ENCODE measurements at places on chromosomes 3 and 15.

GRCh38 chr3:57393977-57394376 is 101.5 kb upstream of the ASB14 start:
- no peak for DNase-seq

DNA sequence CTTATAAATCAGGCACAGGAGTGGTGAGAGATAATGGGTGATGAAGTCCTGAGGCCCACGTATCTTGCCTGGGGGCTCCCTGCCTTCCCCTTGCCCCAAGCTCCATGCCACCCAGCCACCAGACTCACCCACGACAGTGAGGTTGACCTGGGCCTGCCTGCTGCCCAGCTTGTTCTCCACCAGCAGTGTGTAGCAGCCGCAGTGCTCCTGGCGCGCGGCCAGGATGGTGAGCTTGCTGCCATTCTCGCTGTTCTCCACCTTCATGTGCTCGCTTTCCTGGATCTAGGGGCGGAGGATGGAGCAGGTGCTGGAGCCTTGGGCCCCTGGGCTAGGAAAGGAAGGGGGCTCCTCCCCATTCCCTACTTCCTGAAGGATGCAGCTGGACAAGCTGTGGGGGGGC is 79.1 kb upstream of the HACD2 start:
- no peak for DNase-seq

GRCh38 chr3:48716508-48716981 is 476 bp downstream of the IP6K2 start:
- DNase-seq, result no peak

DNA sequence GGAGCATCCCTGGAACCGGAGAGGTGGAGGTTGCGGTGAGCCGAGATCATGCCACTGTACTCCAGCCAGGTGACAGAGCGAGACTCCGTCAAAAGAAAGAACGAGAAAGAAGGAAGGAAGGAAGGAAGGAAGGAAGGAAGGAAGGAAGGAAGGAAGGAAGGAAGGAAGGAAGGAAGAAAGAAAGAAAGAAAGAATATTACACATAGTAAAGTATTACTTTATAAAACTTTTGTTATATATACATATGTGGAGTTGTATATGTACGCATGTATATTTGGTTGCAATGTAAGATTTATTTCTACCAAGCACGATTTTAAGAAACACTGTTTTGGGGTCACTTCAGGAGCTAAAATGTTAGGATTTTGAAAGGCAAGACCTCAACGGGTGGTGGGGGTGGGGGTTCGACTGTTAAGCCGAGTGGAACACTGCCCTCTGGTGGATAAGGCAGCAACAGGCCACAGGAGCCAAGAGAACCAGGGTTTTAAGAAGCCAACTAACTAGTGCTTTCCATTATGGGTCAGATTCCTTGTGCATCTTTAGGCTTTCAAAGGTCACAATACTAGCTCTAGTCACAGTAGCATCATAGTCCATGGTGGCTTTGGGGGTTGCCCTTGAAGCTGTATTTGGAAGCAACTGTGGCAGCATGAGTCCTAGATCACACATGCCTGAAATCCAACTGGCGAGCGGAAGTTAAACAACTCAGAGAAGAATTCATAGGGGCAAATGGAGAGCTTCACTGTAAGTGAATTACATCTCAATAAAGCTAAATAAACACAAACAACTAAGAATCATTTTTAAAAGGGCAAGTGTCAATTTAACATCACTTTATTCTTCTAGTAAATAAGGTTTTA is 22.5 kb downstream of the GLB1 start:
- DNase-seq, result no peak

- DNase-seq, result no peak
These were observed 209.9 kb downstream of the ITPR1 start for GRCh38 chr3:4703054-4703480.

DNA sequence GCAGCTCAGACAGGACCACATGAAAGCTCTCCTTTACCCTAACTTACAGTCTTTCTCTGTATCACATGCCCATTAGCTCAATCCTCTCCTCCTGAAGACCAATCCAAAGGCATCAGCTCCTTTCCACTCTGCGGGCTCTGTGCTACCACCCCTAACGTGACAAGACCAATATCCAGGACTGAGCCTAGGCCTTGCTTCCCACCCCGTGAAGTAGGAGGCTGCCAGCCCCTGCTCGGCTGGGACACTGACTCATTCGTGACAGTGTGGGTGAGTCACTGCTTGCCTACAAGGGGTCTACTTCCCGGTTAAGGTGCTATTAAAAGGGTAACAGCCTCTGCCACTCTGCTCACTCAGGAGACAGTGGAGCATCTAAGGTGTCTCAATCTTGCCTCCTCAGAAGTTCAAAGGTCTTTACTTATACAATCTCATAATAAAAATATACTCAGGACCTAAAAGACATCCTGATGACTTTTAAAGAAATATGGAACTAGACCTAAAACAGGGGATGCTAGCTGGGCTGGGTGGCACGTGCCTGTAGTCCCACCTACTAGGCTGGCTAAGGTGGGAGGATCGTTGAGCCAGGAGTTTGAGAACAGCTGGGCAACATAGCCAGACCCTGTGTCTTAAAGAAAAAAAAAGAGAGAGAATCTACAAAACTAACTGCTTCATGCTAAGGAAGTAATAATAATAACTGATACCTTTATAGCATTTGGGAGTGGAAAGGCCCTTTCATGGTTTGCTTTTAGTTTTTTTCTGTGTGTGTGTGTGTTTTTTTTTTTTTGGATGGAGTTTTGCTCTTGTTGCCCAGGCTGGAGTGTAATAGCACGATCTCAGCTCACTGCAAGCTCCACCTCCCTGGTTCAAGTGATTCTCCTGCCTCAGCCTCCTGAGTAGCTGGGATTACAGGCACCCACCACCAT is 55.0 kb downstream of the TMEM44 start:
- DNase-seq, result no peak

DNA sequence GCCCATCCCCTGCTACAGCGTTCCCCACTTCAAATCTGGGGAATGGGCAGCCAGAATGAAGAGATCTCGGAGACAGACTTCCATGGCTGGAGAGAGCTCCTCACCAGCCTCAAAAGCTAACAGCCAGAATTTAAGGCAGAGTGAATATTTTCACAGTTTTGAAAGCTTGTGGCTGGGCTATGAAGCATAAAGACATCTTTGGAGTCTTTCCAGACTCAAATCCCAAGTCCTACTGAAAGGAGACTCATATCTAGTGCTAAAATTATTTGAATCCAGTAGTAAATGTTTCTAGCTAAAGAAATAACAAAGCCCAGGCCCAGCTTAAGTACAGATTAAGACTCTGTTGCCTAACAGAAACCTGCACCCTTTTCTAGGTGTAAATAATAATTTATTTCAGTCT is 628.4 kb upstream of the ALCAM start:
- no peak for DNase-seq

DNA sequence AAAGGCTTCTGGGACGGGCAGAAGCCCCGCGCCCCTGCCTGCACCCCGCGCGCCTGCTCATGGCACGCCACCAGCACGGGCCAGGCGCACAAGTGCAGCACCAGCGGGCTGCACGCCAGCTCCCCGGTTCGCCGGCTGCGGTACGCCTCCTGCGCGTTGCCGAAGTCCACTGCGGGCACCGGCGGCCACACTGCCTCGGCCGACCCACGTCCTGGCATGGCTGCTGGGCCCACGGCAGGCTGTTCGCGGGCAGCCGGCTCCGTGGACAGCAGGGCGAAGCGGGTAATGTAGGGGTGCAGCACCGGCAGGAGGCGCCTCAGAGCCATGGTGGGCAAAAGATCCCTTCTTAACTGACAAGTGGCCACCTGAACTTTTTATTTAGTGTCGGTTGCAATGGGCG is 34.8 kb downstream of the MCCC1 start:
- no peak for DNase-seq

DNA sequence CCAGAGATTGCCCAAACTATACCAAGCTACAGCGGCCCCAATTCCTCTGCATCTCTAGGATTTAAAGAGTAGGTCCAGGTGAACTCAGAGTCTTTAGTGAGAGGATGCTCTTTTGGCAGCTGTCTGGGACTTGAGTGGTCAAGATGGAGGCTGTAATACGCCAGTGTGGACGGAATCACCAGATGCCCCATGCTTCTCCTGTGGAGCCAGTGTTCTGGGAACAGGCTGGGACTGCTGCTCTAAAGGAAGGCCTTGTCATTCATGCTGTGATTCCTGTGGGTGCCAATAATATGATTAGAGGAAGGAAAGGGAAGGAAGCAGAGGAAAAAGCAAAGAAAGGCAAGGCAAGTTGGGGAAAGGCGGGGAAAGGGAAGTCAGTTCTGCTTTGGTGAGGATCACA is 17.4 kb upstream of the NOX5 start:
- peak; percentile 24 for DNase-seq

DNA sequence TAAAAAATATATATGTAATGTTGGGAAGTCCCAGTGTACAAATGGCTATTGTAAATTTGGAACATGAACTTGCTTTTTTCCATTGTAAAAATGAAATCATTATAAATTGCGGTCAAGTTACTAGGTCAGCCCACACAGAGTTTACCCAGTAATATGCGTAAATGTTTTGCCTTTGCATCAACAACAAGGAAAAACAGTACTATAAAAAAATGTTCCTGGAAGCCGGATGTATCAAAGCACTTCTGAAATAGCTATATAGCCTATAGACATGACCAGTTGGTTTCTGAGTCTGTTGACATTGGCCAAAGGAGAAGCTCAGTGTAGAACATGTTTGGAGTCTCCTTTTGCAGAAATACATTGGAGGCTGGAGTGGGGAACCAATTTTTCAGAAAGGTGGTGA is 23.2 kb downstream of the CTNNB1 start:
- no peak for DNase-seq

DNA sequence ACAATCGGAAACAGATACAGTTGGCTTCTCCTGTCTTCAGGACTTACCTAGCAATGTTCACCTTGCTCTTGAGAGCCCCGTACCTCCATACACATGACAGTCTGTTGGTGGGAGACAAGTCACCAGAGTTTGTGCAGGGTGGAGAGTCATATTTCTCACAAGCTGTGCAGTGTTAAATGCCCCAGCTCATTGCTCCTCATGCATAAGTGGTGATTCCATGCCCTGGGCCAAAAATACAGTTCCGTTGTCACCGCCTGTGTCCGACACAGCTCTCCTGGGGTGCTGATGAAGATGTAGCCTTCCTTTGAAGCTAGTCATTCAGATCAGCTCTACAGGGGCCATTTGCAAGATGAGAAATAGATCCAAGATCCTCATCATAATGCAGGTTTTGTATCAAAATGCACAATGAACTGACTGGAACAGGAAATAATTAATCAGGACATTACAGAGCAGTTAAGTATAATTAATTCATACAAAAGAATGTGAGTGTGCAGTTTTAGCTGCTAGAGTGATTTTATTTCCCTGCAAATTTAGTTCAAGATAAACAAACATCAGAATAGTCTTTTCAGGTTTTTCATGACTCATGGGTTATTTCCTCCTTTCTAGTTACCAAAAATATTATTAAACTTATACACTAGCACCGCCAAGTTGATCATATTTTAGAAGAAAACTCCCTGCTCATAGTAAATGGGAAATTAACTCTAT is 66.5 kb downstream of the CD47 start:
- DNase-seq, result no peak

DNA sequence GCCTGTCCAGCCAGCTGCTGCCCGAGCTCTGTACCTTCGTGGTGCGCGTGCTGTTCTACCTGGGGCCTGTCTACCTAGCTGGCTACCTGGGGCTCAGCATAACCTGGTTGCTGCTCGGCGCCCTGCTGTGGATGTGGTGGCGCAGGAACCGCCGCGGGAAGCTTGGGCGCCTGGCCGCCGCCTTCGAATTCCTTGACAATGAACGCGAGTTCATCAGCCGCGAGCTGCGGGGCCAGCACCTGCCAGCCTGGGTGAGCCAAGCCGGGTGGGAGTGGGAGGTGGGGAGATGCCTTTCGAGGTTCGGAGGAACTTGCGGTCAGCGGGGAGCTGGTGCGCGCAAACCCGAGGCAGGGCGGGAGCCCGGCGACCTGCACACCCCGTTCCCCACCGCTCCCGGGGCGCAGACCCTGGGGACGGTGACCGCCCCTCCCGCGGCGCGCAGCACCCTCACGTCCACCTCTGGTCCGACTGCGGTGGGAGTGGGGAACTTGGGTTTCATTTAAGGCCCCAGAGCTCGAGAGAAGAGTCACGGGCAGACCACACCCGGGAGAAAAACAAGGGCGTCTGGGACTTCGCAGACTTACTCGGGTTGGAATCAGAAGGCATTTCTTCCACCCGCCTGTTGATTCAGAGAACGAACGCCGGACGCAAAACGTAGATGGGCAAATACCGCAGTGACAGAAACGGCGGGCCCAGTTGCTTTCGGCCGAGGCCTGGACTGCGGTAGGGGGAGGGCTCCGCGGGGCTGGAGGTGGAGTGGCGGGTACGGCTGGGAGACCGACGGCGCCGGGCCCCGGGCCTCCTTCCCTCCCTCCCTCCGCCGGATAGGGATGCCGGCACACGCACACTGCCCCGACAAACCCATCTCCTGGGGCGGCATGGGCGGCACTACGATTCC is 708 bp downstream of the ESYT3 start:
- no peak for DNase-seq

DNA sequence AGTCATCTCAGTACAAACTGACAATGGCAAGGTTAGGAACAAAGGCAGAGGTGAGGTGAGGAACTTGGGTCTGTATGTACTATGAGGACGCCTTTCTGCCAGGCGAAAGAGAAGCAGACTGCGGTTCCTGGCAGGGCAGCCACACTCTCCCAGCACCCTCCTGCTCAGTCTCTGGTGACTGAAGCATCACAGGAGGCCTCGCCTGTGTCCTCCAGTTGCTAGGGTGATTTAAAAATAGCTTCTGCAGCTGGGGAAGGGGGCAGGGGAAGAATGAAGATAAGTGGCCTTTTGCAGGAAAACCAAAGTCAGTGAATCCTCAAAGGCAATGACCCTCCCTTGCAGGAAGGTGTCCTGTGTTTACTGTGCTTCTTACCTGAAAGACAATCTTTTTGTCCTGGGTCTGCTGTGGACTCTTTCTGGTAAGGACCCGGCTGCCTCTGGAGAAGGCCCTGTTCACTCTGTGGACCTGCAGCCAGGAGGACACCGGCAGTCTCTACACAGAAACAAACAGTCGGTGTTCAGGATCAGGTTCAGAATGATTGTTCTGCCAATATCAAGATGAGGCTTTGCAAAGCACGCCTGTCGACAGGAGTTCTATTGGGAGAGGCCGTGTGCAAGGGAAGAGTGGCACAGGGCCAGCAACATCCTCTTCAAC is 65.7 kb upstream of the DGKG start:
- DNase-seq, result no peak

DNA sequence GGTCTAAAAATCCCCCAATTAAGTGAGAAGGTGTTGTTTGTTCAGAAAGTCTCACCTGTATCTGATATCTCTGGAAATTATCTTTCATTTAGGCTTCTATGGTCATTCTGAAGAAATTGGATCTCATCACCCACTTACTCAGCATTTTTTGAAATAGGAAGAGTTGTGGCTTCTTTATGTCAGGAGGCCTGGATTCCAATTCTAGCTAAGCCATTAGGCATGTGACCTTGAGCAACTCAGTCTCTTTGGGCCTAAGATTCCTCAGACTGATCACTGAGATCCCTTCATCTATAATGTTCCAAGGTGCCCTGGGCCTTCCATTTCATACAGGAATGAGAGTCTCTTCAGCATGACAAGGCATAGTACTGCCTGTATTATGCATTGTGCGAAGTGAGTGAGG is 70.3 kb downstream of the ARHGEF26 start:
- no peak for DNase-seq

- peak; percentile 89 for DNase-seq
These were observed 1.2 kb downstream of the MECOM start for GRCh38 chr3:169662132-169662842.

Data from type B pancreatic cell (in vitro differentiated cells).